Kidney (tissue), 22 donors: ENCODE measurements at places on chromosomes 13 and 19. TPM values are rescaled to one million over a fixed set of nuclear protein-coding genes. Genes with fewer than 3 reads are reported as not detected.
A peak's percentile ranks its signal among the peaks of the same experiment; 100 is the strongest.

The HCN2 gene
- polyA plus RNA-seq: 1.3 TPM

The SSC5D gene
- 2.2 TPM for polyA plus RNA-seq

The S1PR5 gene
- 0.84 TPM for polyA plus RNA-seq

GRCh38 chr13:30400376-30400775, 21.9 kb upstream of the UBE2L5 start:
- no peak for DNase-seq

DNA sequence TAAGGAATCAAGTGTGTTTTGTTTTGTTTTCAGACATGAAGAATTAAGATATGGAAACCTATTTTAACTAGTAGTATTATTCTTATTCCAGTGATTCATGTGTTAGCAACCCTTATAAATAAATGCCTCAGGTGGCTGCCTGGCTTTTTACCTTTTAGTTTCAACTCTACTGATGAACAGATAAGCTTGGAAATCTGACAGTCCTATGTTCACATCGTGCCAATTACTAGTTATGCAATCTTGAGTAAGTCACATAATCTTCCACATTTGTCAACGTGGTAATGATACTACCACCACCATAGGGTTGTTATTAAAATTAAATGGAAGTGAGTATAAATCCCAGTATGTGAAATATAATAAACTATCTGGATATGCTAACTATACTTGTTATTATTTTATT, 64.3 kb downstream of the TBC1D4 start:
- DNase-seq: no peak

DNA sequence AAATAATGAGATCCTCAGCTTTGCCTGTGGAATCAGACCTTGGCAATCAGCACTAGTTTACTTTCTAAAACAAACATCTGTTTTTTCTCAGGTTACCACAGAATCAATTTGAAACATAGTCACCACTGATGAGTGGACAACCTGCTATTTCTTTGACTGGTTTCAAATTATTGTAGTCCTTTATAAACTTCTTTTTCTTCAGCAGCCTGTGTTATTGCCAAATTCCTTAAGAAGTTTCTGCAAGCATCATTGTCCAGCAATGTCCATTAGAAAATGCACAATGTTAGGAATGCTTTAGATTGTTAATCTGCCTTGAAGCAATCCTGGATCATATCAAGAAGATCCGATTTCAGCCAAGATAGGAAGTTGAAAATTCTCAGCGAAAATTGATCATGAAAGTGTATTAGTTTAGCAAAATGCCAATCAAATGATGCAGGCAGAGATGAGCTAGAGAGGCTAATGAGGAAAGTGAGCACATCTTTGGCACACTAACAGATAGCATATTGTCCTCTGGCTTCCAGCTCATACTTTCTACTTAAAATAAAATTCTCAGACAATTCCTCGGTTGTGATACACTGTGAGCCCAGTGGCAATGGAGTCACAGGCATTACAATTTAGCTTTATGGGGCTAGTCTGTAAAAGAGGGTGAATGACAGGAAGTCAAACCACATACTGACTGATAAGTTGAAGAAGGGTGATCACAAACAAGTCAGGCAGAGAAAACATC, 270.6 kb downstream of the SLITRK6 start:
- DNase-seq: no peak

- DNase-seq: no peak
Measured at GRCh38 chr13:35961461-35962220, 169.5 kb downstream of the DCLK1 start.

- no peak for DNase-seq
Measured at GRCh38 chr19:1494115-1494815, 3.3 kb downstream of the REEP6 start.

DNA sequence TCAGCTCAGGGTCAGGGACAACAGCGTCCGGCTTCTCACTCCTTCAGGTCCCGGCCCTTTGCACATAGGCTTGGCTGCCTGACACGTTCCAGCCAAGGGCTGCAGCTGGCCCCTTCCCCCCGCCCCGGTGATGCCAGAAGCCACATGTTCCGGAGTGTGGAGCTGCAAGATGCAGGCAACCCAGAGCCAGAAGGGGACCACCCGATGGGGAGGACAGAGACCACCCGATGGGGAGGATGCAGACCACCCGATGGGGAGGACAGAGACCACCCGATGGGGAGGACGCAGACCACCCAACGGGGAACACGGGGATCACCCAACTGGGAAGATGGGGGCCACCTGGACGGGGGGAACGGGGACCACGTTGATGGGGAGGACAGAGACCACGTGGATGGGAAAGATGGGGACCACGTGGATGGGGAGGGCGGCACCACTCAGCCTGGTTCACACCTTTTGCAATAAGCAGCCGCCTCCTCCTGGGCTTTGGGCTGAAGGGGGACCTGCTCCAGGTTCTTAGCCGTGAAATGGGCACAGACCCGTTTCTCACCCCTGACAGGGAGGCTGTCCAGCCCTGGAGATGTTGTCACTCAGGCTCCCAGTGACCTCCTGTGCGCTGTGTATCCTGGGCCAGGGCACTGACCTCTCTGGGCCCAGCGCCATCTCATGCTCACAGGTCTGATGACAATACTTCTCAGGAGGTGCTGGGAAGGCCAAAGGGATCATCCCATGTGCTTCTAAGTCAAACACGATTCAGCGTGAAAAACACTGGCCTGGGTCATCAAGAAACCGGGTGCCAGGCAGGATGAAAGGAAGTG, 34.5 kb downstream of the C13orf46 start:
- peak; percentile 59 for DNase-seq

DNA sequence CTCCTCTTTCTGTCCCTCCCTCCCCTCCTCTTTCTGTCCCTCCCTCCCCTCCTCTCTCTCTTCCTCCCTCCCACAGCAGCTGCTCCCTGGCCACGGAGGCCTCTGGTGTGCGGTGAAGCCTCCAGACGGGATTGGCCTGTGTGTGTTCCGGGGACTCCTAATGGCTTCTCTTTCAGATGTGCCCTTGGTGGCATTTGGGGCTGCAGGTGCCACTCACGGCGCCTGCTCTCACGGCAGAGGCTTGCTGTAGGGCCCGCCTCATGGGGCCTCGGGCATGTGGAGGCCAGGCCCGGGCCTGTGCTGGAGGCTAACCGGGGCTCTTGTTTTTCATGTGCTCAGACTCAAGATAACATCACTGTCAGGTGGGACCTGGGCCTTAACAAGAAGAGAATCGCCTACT, 20.9 kb downstream of the UPF1 start:
- DNase-seq: no peak

- no peak for DNase-seq
Measured at GRCh38 chr13:52644108-52644507, 1.9 kb downstream of the HNRNPA1L2 start.

DNA sequence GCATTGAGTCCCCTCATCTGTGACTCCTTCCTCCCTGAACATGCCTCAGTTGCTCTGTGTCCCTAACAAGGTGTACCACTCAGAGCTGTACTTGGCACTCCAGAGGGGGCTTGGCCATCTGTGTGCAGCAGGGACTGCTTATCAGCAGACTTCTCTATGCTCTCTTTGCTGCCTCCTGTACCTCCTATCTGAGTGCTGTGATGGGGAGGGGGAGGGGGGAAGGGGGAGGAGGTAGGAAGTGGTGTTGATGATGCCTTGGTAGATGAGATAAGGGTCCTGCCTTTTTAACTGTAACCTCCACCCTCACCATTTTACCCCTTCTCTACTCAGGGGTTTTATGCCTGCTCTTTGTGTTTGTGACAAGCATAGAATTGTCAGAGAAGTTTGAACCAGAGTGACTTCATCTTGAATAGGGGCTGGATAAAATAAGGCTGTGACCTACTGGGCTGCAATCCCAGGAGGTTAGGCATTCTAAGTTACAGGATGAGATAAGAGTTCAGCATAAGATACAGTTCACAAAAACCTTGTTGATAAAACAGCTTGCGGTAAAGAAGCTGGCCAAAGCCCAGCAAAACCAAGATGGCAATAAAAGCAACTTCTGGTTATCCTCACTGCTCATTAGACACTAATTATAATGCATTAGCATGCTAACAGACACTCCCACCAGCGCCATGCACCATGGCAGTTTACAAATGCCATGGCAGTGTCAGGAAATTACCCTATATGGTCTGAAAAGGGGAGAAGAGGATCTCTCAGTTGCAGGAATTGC, 13.2 kb downstream of the PCDH8 start:
- no peak for DNase-seq

GRCh38 chr19:3585301-3586126, at the start of gene GIPC3:
TSS of gene GIPC3 (plus strand) at chr19:3585478. CDS start at chr19:3585598, 120 bp downstream.
- DNase-seq: no peak

GRCh38 chr19:32318884-32319520, 26.4 kb upstream of the ZNF507 start:
- peak; percentile 22 for DNase-seq

- no peak for DNase-seq
Measured at GRCh38 chr19:8528500-8528899, 14.5 kb upstream of the ZNF414 start.
